ENCODE measurements at places on chromosomes 7 and 10.

DNA sequence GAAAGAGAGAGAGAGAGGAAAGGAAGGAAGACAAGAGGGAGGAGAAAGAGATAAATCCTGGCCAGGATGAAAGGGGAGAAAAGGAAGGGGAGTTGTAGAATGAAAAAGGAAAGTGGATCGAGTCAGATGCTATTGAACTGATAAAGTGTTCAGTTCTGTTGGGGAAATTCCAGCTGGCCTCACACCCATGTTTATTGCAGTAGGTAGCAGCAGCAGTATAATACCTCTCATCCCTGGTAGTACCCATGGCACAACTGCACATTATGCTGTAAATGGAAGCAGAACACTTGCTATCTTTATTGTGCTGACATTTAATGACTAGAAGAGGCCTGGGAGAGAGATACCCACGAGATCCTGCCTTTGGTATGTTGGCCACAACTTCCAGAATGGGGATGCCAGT, 178.1 kb downstream of the EVX1 start:
- DNase-seq = no peak

- DNase-seq = peak; percentile 15
Observed at GRCh38 chr7:90720984-90721760, 125.1 kb downstream of the CDK14 start.

- DNase-seq = no peak
Observed at GRCh38 chr7:111527545-111527944, 34.7 kb downstream of the IMMP2L start.

- DNase-seq = peak; percentile 66
Observed at GRCh38 chr7:150876817-150877526, 24.7 kb downstream of the AOC1 start.

DNA sequence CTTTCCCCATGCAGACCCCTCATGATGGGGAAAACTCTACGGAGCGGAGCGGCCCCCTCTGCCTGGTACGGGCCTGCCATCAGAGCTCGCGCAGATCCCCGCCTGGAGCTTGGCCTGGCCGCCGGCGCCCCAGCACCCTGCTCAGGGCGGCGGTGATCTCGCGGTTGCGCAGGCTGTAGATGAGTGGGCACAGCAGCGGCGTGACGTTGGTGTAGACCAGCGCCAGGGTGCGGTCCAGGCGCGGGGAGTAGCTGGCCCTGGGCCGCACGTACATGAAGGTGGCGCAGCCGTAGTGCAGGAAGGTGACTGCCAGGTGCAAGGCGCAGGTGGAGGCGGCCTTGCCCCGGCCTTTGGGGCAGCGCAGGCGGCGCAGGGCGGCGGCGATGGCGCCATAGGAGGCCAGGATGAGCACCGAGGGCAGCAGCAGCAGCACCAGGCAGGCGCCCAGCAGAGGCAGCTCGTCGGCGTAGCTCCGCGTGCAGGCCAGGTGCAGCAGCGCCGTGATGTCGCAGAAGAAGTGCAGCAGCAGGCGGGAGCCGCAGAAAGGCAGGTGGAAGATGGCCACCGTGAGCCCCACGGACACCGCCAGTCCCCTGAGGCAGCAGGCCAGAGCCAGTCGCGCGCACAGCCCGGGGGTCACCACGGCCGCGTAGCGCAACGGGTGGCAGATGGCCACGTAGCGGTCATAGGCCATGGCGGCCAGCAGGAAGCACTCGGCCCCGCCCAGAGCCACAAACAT, 33.4 kb downstream of the TAS2R41 start:
- DNase-seq = no peak

GRCh38 chr7:154610903-154611302, 392.0 kb downstream of the PAXIP1 start:
- no peak for DNase-seq

- DNase-seq = no peak
Observed at GRCh38 chr7:4144811-4145510, 537.1 kb upstream of the FOXK1 start.

DNA sequence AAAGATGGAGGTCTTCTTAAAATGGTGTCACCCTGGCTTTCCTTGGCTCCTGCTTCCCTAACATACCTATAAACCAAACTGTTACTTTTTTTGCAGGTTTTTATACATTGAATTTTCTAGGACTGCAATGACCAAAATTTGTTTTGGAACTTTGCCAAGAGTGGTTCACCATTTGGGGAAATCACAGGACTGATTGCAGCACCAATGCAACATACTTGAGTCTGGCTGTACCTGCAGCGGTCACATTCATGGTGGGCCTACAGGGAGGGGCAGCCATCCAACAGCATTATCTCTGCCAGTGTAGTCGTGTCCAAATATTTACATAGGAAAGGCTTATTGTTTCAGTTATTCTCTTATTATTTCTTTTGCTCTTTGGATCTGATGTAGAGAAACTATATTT, 69.0 kb downstream of the HACD1 start:
- DNase-seq = no peak

DNA sequence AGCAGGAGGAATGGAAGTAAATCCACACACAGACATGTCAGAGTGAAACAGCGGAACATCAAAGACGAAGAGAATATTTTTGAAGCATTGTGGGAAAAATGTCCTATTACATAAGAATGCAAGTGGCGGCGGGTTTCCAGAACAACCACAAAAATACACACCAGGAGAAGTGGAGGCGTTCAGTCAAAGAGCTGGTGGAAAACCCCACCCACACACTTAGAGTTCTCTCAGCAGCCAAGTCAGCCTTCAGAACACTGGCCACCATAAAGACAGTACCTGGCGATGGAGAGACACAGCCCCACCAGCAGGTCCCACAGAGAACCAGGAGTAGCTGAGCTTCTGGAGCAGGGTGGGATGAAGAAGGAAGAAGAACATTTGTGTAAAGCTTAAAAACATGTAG, 23.7 kb downstream of the NKX6-2 start:
- no peak for DNase-seq

GRCh38 chr7:16433568-16434122, 12.3 kb upstream of the CRPPA start:
- no peak for DNase-seq

DNA sequence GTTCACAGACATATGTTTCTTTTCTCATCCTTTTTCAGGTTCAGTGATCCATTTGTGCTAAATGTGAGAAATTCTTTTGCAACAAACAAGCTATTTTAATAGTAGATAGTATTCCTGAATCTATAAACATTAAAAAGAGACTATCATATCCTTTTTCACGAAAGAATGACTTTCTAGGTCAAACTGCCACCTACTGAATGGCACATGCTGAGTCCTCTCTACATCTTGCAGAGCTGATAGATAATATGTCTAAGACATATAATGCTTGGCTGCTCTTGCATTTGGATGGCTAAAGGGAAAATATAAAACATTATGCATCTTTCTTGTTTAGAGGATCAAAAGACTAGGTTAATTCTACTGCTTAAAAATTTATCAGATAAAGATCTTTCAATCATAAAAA, 114.1 kb upstream of the SLC26A5 start:
- no peak for DNase-seq

- no peak for DNase-seq
Observed at GRCh38 chr10:29948881-29949355, 110.5 kb downstream of the JCAD start.

- DNase-seq = no peak
Observed at GRCh38 chr7:131827421-131827820, 271.0 kb upstream of the PODXL start.

- no peak for DNase-seq
Observed at GRCh38 chr7:157881048-157881771, 544.4 kb downstream of the DNAJB6 start.

DNA sequence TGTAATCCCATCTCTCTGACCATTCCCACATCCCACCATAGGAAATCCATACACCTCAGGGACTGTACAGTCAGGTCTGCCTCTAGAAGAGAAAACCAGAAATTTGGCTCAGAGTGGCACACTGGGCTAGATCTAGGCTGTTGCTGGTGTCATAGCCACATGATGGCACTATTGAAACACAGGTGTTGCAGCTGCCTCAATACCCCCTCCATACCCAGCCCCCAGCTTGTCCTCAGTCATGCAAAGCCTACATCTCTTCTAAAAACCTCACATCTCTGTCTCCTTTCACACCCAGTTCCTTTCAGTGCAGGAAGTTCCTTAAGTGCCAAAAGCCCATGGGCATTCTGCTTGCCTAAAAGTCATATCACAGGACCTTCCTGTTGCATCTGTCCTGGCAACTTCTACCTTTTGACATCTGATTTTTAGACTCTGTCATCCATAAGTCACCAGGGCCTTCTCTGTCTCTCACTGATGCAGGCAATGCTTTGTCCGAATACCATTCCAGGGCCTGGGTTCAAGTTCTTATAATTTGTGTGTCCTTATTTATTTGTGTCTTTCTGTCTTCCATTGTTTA, 27.0 kb upstream of the HIBADH start:
- DNase-seq = no peak

GRCh38 chr7:130393841-130394411, 13.6 kb downstream of the CPA1 start:
- DNase-seq = no peak

- DNase-seq = no peak
Observed at GRCh38 chr7:184294-185264, 7.8 kb upstream of the FAM20C start.

GRCh38 chr10:15660990-15661389, 58.7 kb downstream of the ITGA8 start:
- no peak for DNase-seq

DNA sequence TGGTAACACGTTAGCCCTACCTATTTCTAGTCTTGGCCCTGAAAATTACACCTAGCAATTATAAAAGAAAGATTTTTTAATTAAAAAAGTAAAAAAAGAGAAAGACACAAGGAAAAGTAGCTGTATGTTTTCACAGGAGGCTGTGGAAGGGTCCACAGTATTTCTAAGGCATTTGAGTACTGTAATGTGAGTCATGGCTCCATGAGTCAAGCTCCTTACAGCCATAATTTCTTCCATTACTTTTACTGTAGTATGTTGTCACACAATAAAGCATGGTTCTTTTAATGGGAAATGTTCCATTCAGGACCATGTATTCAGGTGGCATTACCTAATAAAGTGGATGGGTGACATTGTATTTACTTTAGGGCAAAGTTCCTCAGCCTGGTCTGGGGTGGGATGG, 113.4 kb downstream of the GPR37 start:
- DNase-seq = no peak

GRCh38 chr10:77036276-77036675, 601.3 kb downstream of the KCNMA1 start:
- DNase-seq = no peak

DNA sequence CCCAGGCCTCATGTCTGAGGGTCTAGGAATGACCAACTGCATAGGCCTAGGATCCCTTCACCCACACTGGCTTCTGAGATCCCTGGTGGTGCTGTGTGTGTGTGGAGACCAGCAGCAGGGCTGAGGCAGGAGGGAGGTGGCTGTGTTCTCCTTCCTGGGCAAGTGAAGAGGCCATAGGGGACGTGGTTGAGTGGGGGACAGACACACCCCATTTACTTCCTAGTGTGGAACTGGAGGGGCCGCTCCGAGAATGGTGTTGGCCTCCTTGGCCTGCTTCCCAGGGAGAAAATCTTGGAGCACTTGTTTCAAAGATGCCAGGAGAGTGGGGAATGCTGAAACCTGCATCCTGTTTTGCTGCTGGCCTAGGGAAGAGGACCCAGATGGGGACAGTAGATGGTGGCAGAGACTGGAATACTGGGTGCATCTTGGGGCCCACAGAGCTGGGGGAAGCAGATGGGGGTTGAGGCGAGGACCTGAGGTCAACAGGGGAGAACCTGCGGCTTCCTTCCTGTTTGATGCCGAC, 19.1 kb downstream of the UBTD1 start:
- DNase-seq = no peak

- no peak for DNase-seq
Observed at GRCh38 chr7:103637094-103637493, 191.1 kb upstream of the SLC26A5 start.

GRCh38 chr7:22833957-22834356, 11.3 kb upstream of the TOMM7 start:
- DNase-seq = no peak

DNA sequence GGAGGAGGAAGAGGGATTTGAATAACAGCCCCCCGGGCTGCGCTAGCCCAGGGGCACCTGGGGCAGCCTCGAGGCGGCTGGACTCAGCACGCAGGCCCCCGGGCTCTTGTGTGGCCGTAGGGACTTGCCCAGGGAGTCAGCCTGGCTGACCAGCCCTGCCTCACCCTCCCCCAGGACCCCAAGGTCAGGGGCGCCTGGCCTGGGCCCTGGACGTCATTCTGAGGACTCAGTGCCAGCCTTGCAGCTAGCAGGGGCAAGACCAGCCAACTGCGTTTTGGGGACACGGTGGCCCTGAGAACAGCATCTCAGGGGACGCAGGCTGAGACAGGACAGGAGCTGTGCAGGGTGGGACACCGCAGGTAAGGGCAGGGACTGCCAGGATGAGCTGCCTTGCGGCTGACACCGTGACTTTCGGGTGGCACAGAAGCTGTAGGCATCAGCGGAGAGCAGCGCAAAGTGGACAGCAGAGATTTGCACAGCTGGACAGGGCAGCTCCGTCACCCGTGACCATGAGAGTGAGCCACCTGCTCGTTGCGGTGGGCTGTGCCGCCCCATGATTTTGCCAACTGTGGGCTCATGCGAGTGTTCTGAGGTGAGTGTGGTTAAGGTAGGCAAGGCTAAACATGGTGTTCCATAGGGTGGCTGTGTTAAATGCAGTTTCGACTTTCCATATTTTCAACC, 48.1 kb upstream of the UBE3C start:
- DNase-seq = no peak

DNA sequence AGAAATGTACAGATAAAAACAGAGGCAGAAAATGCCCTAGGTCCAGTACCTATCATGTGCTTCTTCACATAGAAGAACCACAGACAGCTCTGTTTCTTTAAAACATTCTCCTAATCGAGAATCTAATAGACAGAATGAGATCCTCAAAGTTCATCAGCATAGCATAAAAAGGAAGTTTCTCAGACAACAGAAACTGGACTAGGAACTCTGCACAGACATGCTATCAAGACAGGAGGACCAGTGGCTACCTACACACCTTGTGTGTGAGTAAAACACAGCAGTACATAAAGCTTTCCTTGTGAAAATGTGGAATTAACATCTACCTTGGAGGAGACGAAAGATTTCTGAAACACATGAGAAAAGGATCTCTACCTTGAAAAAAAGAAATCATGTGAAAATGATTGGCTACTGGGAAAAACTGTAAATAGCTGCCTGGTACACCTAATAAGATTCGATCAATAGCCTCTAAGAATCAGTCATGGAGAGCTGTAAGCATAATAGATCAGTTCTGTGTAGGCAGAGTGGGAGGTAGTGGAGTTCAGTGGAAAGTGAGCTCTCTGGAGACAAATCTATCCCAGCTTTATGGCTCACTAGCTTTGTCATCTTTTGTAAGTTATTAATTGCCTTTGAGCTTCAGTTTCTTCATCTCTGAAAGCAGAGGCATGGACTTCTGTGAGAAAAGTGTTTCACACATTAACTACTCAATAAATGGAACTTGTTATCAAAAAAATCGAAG, 26.7 kb downstream of the ELAPOR2 start:
- no peak for DNase-seq

- no peak for DNase-seq
Observed at GRCh38 chr7:22681312-22681711, 45.7 kb upstream of the IL6 start.

- no peak for DNase-seq
Observed at GRCh38 chr7:54778696-54779540, 19.9 kb upstream of the SEC61G start.

GRCh38 chr10:44809647-44810046, 101.5 kb upstream of the TMEM72 start:
- no peak for DNase-seq

GRCh38 chr10:33133557-33133956, 175.5 kb upstream of the ITGB1 start:
- DNase-seq = no peak

- peak; percentile 39 for DNase-seq
Observed at GRCh38 chr10:60521974-60522405, 132.3 kb upstream of the ANK3 start.

GRCh38 chr10:74328388-74328787, 177.4 kb downstream of the ADK start:
- no peak for DNase-seq

All from heart left ventricle (tissue), 16 donors.